ENCODE measurements at places on chromosomes 7 and 10.

DNA sequence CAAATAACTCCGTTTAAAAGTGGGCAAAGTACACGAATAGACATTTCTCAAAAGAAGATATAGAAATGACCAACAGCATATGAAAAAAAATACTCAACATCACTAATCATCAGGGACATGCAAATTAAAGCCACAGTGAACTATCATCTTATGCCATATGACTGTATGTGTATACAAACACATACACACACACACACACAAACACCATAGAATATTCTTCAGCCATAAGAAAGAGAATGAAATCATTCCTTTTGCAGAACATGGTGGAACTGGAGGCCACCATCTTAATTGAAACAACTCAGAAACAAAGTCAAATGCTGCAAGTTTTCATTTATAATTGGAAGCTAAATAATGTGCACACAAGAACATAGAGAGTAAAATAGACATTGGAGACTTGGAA is 1019.4 kb downstream of the KCNMA1 start:
- no peak for DNase-seq

- DNase-seq = no peak
These were observed 42.1 kb upstream of the CXCL12 start for GRCh38 chr10:44427037-44427436.

- no peak for DNase-seq
These were observed 54.3 kb downstream of the LRRC18 start for GRCh38 chr10:48885376-48885775.

DNA sequence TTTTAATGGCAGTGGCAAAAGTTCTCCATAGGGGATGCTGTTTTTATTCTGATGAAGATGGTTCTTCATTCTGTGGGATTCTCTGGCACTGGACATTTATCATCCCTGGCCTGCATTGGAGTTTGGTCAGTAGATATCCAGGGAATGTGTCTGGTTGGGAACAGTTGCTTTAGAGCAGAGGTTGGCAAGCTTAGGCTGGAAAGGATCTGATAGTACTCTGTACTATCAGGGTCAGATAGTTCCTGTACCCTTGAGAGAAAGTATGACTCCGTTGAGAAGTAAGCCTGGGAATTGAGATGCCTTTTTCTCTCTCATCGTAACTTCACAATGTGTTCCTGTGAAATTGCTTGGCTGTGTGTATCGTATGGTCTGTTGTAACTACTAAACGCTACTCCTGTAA is 244.1 kb downstream of the POLR1F start:
- DNase-seq = no peak

- DNase-seq = no peak
These were observed 56.0 kb downstream of the MKLN1 start for GRCh38 chr7:131383417-131384285.

DNA sequence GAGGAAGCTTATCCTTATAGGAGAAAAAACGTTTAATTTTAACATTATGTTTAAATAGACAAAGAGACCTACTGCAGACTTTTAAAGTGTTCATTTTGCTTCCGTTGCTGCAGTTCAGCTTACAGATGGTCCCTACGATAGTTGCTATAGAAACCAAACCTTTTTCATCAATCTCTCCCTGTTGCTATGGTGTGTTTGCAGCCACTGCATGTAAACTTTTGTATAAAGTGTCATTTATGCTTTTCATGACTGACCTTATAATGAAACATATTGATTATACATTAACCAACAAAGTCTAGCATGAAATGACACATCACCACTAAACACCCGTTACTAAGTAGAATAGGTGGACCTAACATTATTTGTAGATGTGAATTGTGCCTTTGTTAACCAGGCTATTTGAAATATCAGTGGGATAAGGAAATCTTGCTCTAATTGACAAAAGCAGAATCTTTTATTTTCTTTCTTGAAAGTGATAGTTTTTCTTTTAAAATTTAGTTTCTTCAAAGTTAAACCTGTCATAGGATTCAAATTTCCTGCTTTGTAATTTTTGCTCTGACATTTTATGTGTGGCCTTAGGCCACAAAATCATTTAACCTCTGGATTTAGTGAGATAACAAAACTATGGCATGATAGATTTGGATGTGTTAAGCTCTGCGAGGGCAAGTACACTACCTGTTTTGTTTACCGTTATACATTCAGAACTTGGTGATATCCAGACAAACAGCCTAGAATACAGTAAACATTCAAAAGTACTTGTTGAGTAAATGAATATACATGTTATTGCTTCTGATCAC is 64.0 kb downstream of the CACNB2 start:
- DNase-seq = no peak

DNA sequence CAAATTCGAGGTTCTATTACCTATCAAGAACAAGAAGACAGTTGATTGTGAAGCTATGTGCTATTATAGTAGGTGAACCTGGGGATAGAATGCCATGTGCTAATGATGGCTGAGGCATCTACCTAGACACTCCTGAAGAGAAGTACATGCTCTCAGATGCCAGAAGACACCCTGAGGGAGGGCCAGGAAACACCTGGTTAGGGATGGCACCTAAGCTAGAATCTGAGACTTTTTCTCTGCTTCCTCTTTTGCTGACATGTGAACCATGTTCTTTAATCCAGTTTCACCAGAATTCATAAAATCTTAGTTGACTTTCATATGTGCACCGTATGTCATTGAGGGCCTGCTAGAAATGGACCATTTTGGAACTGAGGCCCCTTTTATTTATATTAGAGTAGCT is 242.8 kb downstream of the GPR158 start:
- DNase-seq = no peak

DNA sequence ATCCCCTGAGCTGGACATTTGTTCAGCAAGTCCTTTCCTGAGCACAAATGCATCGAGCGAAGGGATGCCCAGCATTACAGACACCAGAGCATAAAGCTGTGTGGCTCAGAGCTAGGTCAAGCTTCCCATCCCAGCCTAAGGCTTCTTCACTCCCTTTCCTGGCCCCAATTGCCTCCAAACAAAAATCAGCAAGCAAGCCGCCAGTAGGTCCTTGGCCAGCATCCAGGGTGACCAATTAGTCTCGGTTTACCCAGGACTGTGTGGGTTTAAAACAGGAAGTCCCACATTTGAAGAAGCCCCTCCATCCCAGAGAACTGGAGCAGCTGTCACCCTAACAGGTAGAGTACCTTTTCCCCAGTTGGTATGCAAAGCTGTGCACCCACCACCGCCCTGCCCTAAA is 51.2 kb downstream of the PRKAG2 start:
- DNase-seq = no peak

DNA sequence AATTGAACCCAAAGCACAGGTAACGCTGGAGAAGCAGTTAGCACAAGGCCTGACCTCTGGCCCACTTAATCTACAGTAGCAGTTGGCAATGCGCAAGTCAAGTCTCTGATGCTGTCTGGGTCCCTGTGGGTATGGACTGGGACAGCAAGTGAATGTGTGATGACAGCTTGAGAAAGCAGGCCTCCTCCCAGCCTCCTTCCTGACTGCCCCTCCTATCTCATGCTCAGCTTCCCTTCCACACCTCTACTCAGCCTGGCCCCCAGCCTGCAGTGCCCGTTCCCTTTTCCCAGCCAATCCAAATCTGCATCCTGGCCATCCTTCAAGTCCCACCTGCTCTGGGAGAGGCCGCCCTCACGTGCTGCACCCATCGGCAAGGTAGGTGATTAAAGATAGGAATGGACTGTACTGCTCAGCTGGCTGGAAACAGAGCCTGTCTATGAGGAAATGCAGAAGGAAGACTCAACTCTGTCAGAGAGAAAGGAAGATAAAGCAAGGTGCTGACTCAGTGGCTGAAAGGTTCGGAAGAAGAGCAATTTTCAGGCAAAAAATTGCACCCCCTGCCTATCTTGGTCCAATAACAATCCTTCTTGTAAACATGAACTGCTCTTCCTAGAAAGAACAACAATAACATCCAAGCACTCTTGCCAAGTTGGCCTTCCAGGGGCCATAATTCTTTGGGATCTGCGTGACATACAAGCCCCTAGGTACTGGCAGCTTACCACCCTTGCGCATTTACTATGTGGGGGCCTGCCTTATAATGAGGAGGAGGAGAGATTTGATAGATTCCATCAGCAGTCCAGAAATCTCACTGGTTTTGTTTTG is 16.6 kb upstream of the FGFR2 start:
- no peak for DNase-seq

GRCh38 chr7:40199076-40199802 is 64.4 kb downstream of the SUGCT start:
- no peak for DNase-seq

DNA sequence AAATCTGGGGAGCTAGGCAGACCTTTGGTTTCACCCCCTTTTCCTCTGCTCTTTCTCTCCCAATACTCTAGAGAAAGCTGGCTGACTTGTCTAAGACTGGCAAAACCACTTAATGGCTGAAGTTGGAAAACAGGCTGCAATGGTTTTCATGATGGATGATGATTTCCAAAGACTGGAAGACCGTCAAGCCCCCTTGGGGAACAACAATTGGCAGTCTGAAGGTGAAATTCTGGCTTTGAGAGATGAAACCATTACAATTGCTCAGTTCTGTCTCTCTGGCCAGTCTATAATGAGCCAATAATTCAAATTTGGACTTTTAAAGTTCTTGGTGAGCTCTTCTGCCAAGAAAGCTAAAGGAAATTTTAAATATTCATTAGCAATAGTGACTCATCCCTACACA is 680.5 kb downstream of the PARD3 start:
- no peak for DNase-seq

GRCh38 chr10:21473541-21473940 is 51.9 kb downstream of the SKIDA1 start:
- no peak for DNase-seq

- DNase-seq = no peak
These were observed 61.4 kb upstream of the COMTD1 start for GRCh38 chr10:75297021-75297599.

DNA sequence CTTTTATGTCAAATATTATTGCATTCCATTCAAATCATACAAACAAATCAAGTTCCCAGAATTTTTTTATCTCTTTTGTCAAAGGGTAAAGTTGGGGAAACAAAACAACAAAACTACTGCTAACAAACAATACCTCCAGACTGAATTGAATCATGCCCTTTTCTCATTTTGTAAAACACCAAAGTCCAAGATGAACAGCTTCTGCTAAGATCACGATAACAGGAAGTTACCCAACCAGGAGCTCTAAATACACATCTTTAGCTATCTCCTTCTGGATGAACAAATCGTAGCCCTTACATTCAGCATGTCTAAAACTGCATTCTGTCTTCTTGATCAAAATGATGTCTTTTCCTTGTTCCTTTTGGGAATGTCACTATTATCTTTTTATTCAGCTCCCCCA is 97.4 kb downstream of the CTTNBP2 start:
- no peak for DNase-seq

DNA sequence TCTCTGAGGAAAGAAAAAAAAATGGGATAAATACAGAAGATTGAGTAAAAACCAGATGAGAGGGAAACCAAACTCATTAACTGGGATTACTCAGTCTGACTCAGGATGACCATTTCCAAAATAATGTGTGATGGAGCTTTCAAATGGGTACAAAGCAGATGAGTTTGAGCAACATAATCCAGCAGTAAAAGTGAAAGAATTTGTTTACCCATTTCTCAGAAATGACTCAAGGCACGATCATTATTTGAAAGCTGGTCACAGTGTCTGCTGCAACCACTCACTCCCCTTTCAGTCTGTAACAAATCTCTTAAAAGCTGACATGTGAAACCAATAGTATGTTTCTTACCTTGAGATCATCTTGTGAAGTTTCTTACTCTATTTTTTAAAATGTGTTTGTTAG is 104.7 kb upstream of the KLF14 start:
- DNase-seq = no peak

DNA sequence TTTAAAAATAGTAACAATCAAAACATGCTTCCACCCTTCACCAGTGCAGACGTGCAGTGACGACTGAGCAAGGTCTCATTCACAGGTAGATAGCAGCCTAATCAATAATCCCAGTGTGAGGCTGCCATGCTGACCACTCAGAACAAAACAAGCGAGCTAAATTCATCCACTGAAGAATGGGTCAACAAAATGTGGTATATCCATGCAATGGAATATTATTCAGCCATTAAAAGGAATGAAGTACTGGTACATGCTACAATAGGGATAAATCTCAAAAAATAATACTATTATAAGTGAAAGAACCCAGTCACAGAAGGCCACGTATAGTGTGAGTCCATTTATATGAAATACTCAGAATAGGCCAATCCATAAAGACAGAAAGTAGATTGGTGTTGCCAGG is 74.0 kb downstream of the PTPRE start:
- DNase-seq = no peak

DNA sequence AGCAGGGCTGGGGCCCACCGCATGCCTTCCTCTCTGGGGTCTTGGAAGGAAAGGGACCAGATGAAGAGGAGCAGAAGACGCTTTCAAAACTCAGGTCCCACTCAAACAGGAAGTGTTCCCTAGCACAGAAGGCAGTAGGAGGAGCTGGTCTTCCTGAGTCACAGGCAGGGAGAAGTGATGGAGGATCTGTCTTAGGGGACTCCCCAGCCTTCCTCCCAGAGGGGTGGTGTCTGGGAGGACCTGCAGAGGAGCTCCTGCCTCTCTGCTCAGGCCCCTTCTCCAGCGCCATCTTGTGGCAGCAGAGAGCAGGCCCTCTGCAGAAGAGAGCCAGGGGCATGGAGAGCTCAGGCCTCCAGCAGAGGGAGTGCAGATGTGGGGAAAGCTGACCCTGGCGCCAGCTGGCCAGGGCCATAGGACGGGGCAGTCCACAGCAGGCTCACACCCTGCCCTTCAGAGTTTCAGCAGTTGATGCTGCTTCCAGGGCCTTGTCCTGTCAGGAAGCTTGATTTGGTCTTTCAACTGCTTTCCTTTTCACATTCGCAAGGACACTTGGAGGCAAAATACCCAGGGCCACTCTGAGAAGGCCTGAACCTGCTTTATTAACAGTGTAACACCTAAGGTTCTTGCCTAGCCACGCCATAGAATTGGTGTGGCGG is 62.2 kb upstream of the TARP start:
- DNase-seq = no peak
